ENCODE measurements at places on chromosomes 12 and 14.

- no peak for DNase-seq
Measured at GRCh38 chr12:115617391-115617790, 660.1 kb downstream of the MED13L start.

- DNase-seq, result no peak
Measured at GRCh38 chr12:131454418-131455217, 256.3 kb upstream of the SFSWAP start.

- DNase-seq, result no peak
Measured at GRCh38 chr14:79265366-79265946, 945.8 kb downstream of the DIO2 start.

- DNase-seq, result no peak
Measured at GRCh38 chr14:72075649-72076334, 143.6 kb downstream of the RGS6 start.

GRCh38 chr12:2456813-2457186 is 338.0 kb upstream of the FKBP4 start:
- no peak for DNase-seq

DNA sequence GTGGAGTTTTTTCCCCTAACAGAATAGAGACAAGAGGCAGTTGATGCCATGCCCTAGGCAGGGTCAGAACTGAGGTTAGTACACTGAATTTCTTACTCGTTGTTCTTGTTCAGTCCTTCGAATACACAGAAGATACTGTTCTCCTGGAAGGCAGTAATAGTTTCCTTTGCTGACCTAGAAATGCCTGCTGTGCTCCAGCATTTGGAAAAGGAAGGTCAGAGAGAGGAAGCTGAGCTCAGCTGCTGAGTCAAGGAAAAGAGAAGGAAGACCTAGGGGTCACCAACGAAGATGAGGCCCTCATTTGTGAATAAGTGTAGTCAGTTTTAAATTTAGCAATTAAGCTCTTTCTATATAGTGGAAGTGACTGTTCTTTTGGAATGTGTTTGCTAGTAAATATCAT is 100.1 kb downstream of the CRADD start:
- no peak for DNase-seq

DNA sequence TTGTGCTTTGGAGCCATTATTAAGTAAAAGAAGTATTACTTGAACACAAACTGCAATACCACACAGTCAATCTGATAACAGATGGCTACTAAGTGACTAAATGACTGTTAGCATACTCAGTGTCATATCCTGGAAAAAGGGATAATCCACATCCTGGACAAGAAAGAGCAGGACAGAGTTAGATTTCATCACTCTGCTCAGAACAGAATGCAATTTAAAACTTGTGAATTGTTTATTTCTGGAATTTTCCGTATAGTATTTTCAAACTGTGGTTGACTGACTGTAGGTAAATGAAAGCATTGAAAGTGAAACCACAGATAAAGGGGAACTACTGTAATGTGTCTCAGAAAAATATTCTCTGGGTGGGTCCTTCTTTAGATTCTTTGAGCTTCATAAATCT is 458.8 kb downstream of the TMEM117 start:
- no peak for DNase-seq

DNA sequence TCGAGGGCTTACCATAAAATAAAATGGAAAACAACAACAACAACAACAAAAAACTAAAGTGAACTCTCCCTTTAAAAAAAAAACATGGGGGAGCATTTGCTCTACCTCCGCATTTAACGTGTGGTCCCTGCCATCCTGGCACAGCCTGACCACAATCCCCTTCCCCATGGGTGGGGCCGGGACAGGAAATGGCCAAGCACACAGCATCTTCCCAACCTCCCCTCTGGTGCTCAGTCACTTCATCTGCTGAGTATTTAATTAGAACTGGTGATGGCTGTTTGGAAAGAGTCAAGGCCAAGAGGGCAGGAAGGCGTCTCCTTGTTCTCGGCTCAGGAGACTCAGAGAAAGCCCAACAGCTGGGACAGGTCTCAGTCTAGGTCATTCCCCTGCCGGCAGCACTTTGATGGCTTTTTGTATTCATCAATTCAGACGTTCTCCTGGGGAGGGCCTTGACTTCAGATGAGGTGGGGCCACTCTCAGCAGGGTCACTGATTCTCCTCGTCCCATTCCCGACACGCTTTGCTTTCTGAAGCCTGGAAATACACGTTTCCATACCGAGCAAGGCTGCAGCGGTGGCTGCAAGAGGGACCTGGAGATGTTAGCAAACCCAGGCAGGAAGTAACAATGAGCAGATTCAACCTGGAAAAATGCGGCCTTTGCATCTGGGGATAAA is 44.4 kb downstream of the ANO2 start:
- DNase-seq, result no peak

DNA sequence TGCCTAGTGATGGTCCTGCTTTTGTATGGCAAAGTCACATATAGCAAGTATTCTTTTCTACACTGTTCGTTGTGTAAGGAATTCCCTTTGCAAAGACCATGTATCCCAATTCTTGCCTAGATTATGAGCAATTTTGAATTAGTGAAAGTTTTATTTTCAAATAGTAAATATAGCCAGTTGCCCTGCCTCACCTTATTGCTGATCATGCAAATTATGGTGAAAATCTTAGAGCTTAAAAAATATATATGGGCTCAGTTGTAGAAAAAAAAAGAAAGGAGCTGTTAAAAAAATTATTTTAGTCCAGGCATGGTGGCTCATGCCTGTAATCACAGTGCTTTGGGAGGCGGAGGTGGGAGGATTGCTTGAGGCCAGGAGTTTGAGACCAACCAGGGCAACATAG is 18.8 kb downstream of the SRP54 start:
- no peak for DNase-seq

- peak; percentile 42 for DNase-seq
Measured at GRCh38 chr12:4974217-4974616, 64.5 kb downstream of the KCNA1 start.

GRCh38 chr12:50598321-50598862 is 93.6 kb downstream of the DIP2B start:
- DNase-seq, result no peak

GRCh38 chr14:45373877-45374276 is 120.9 kb upstream of the MIS18BP1 start:
- no peak for DNase-seq

- no peak for DNase-seq
Measured at GRCh38 chr12:132239796-132240668, 89.4 kb downstream of the GALNT9 start.

GRCh38 chr14:53126731-53127130 is 26.4 kb downstream of the DDHD1 start:
- no peak for DNase-seq

- DNase-seq, result peak; percentile 44
Measured at GRCh38 chr12:122865268-122866231, 30.3 kb downstream of the HIP1R start.

- DNase-seq, result no peak
Measured at GRCh38 chr12:22350886-22351285, 16.4 kb upstream of the ST8SIA1 start.

- DNase-seq, result no peak
Measured at GRCh38 chr14:89477391-89477790, 60.4 kb upstream of the FOXN3 start.
